ENCODE measurements at places on chromosomes 1 and 21.

- peak; percentile 20 for DNase-seq
These were observed 60.3 kb downstream of the UBE2T start for GRCh38 chr1:202281316-202282024.

- DNase-seq, result no peak
These were observed 7.8 kb upstream of the GPR61 start for GRCh38 chr1:109531826-109532364.

GRCh38 chr1:52917156-52917555 lies 4.4 kb downstream of the ECHDC2 start:
- DNase-seq, result no peak

DNA sequence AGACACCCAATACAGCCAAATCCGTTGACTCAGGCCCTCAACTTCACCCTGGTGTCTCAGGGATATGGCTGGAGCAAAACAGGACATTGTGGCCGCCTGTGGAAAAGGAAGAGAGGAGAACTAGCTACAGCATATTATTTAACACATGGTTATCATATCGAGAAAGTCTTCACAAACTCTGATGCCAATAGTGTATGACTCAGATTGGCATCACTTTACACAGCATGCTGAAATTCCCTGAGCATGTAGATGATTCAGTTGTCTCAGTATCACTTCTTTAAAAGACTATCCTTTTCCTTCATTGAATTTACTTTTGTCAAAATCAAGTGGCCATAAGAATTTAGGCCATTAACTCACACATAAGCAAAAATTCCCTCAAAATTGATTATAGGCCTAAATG lies 20.1 kb downstream of the HSD3B2 start:
- DNase-seq, result no peak

- no peak for DNase-seq
These were observed 1.7 kb upstream of the KIFAP3 start for GRCh38 chr1:170076199-170076598.

DNA sequence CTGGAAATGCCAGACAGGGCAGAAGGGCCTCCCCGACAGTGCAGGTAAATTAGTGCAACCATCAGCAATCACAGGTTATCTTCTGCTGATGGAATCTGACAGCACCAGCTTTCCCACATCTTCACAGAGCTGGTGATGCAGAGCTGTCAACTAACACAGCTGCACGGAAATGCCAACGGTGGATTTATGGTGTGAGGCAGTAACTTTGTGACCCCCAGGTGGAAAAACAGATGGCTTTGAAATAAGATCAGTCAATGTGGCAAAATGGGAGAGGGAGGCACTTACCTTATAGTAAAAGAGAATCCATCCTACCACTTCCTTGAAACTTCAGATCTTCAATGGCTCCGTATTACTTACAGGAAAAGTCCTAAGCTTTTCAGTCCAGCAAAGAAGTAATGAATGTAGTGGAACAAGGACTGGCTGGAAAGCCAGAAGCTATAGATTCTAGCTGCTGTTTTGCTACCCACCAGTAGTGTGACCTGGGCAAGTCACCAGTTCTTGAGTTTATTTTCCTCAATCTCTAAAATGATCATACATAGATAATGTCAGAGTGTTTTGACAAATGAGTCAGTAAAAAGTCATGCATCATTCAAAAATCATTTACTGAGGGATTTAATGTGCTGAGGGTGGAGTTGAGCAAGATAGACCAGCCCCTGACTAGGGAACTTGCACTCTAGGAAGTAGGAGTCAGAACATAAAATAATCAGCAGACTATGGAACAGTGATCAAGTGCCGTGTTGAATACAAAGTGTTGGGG lies 245.7 kb upstream of the JUN start:
- DNase-seq, result no peak

GRCh38 chr1:97186381-97186780 lies 464.8 kb downstream of the PTBP2 start:
- no peak for DNase-seq

- DNase-seq, result no peak
These were observed 411.0 kb upstream of the ESRRG start for GRCh38 chr1:217133958-217134856.

- DNase-seq, result no peak
These were observed at the start of gene NUP210L for GRCh38 chr1:154154534-154155191. Gene NUP210L, minus strand, starts transcription at chr1:154155073.

DNA sequence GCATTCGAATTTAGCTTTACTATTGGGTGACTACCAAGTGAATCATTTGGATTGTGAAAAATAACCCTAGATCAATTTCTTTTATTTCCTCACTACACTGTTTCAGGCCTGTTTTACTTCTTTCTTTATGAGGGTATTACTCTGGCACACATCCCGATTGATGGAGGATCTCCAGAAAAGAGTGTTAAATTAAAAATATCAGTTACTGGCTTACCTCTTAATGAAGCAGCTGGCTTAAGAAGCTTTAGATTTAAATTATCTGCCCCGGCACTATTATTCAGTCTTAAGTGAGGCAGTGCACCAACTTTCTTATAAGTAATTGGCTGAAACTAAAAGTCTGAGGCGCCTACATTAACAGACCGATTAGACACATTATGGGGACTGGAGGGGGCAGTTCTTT lies 1097.4 kb downstream of the TTLL7 start:
- no peak for DNase-seq

DNA sequence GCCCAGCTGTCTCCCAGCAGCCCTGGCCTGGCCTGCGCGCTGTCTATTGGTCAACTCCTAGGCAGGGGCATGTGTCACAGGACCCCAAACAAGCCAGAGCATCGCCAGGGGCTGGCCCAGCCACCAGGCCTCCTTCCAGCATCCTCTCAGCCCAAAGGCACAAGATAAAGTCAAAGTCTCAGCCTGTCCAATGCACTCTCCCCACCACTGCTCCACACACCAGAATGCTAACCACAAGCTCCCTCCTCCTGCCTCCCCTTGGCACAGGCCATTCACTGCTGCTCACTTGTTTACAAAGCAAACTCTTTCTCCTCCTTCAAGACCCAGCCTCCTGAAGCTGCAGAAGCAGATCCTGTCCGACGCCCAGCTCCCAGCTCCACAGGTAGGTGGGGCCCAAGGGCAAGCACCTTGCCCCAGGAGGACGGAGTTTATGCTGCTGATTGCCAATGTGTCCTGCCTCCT lies 133.4 kb downstream of the DMRTB1 start:
- no peak for DNase-seq

- no peak for DNase-seq
These were observed 121.7 kb downstream of the DTL start for GRCh38 chr1:212157252-212157651.

DNA sequence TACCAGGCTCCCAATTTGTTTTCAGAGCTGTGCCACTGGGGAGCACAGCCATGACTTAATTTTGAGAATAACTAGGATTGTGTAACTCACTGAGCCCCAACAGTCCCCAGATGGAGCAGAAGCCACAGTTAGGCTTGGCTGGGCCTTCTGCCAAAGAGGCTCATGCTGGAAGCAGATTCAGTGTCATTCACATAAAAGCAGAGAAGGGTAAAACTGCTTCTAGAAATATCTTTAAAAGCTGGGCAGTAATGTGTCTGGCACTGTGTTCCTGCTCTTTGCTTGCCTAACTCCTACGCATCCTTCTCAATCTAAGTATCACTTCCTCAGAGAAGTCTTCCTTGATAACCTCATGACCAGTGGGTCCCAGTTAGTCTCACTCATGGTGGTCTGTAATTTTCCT lies 20.3 kb downstream of the STK40 start:
- DNase-seq, result no peak

DNA sequence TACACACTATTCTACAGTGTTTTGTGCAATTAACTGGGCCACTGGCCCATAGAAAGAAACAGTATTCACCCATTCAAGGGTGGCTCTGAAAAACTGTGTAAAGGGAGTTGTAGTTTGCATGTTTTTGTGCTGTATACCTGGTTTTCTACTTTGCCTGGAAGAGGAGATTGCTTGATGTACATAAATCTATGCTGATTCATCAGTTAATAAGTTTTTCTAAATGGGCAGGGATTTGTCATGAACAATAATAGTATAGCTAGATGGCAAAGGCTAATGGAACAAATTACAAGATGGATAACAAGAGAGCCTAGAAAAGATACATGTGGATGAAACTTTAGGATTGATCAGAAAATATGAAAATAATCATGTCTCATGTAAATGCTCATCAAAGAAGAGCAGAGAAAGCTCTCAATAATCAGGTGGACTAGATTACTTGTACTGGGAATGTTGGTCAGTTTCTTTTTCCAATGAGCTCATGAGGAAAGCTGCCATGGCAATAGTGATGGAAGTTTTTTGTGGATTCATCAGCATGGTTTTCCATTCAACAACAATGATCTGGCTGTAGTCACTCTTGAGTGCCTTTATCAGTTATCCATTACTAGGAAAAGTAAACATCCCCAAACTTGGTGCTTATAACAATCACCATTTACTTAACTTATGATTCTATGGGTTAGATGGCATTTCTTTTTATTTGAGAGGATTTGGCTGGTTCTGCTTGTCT lies 602.8 kb downstream of the BRINP3 start:
- no peak for DNase-seq

DNA sequence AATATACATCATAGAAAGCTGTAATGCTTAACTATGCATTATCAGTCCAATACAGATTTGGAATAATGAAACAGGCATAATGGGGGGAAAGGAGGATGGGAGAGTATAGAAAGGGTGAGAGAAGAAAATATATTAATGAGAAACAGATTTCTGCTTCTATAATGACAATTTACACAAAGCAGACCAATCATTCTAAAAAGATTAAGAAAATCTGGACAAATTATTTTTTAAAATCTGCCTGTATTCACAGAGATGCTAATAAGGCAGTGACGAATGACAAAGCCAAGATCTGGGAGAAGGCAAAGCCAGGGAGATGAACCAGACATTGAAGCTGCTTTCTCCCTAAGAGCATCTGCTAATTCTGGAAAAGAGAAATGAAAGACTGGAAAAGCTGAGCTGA lies 50.0 kb downstream of the SPATA6 start:
- no peak for DNase-seq

DNA sequence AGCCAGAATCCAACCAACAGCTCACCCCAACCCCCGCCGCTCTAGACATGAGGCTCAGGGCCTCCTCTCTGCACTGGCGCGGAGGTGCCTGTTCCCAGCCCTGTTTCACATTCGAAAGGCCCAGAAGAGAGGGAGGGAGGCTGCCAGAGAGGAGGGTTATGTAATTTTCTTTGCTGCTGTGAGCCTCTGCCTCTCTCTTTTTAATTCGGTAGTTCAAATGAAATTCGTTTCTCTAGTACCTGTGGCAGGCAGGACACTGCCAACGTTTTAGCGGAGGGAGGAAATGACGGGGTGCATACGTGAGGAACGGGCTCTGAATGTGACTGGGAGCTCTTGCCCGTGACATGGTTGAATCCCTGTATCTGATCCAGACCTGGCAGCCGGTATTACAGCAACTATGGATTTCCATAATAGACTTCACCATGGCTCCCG lies 9.4 kb downstream of the PRDM16 start:
- no peak for DNase-seq

DNA sequence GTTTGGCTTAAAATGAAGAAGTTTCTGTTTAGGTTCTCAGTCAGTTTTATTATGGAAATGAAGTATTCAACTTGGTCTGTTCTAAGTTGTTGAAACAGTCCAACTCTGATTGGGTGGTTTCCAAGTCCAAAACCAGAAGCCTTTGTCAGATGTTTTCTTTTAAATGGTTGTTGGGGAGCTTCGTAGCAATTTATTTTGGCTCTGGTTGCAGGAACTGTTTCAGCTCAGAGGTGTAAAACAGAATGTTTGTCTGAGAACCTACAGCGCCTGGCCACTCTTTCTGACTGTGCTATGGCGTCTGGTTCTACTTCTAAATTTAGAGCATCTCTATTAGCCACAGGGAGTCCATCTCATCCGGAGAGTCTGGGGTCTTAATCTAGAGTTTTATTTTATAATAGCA lies 582.6 kb upstream of the TMPRSS15 start:
- DNase-seq, result no peak

GRCh38 chr1:202242080-202242419 lies 48.5 kb downstream of the LGR6 start:
- no peak for DNase-seq

DNA sequence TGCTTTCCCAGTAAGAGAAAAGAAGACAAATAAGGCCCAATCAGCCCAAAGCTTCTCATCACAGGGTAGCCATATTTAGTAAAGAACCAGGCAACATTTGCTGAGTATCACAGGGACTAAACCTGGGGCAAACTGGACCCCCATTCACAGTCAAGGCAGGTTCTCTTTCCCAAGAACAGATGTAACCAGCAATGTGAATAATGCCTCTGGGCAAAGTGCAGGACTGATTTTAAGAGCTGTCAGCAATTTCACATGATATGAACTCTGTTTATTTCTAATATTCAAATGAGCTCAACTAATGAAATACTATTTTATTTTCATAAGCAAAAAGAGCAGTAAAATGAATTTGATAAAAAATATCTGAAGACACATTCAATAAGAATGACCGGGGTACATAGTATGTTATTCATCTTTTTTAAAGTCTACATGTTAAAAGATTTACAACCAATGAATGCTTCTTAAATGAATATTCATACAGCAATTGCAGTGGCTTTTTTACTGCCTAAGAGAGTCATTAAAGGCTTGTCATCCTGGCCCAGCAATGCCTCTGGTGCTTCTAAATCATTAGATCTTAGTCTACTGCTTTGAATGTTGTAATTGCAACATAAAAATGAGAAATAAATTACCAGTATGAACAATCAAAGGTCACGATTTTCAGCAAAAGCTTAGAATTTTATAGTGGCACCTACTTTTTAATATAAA lies 308.8 kb downstream of the SMYD3 start:
- no peak for DNase-seq

GRCh38 chr1:202159534-202160371 lies 649 bp downstream of the PTPN7 start:
- DNase-seq, result peak; percentile 66

GRCh38 chr1:18197299-18197698 lies 89.7 kb downstream of the IGSF21 start:
- no peak for DNase-seq

DNA sequence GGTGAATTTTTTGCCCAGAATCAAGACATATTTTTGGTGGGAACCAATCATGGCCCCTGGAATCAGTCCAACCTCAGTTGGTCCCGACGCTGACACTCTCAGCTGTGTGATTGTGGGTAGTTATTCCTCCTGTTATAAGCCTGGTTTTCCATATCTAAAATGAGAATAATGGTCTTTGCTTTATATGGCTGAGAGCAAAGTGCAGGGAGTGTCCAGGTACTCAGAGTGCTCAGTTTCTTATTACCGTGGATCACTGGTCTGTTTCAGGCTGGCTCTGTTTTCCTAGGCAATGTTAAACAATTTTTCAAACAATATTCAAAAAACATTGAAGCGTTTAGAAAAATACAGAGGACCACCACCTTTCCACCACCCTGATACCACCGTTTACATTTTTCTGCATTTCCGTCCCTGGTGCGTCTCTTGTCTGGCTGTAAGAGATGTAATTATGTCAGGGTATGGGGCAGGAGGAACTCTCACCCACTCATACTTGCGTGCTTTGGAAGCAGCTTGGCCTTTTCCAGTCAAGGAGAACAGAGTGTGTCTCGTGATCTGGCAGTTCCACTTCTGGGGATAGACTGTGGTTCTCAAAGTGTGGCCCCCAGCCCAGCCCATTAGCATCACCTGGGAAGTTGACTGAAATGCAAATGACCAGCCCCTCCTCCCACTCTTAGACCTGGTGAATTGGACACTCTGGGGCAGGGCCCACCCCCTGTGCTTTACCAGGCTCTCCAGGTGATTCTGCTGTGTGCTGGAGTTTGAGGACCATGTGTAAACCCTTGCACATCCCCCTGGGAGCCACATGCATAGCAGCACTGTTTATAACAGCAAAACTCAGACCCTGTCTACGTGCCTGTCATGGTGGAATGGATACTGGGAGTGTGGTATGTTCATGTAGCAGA lies 6.8 kb downstream of the MX1 start:
- DNase-seq, result no peak

GRCh38 chr1:224640587-224640986 lies 24.5 kb downstream of the CNIH3 start:
- no peak for DNase-seq

GRCh38 chr1:199690496-199690895 lies 337.0 kb upstream of the NR5A2 start:
- DNase-seq, result no peak
